ENCODE measurements at places on chromosomes 11 and 22.

- DNase-seq = no peak
Observed at GRCh38 chr11:68263444-68264035, 8.2 kb downstream of the C11orf24 start.

DNA sequence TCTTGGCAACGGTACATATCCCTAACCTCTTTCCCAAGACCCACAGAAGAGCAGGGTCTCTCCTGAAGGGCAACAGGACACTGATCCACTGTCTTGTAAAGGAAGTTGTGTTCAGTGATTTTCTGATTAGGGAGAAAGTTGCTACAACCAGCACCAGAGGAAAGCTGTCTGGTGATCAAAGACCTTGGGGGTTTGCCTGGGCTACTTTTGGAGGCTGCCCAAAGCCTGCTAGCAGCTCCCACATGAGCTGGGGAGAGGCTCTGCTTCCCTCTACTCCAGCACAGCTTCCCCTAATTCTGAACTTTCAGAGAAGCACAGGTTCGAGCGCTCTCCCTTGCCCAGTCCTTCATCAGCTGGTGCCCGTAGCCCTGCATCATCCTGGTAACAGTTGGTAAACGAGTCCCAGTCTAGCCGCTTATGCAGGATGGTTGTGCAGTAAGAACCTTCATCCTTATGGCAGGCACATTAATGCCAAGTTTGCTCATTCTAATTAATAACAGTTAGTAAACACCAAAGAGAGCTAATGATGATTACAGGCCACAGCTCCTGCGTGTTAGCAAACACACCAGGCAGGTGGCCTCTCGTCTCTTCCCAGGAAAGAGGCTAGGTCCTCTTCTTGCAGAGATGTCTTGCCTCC lies 173.1 kb downstream of the NTM start:
- DNase-seq = no peak

DNA sequence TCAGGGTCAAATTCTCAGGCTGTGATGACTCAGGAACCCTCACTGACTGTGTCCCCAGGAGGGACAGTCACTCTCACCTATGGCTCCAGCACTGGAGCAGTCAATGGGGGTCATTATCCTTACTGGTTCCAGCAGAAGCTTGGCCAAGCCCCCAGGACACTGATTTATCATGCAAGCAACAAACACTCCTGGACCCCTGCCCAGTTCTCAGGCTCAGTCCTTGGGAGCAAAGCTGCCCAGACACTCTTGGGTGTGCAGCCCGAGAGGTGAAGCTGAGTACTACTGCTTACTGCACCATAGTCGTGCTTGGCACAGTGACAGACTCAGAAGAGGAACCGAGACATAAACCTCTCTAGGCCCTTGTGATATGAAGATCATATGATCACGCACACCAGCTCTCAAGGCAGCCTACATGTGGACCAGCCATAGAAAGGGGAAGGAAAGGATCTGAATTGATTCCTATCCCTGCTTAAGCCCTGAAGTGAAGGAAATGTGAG lies 58.2 kb downstream of the ZNF280B start:
- DNase-seq = no peak

DNA sequence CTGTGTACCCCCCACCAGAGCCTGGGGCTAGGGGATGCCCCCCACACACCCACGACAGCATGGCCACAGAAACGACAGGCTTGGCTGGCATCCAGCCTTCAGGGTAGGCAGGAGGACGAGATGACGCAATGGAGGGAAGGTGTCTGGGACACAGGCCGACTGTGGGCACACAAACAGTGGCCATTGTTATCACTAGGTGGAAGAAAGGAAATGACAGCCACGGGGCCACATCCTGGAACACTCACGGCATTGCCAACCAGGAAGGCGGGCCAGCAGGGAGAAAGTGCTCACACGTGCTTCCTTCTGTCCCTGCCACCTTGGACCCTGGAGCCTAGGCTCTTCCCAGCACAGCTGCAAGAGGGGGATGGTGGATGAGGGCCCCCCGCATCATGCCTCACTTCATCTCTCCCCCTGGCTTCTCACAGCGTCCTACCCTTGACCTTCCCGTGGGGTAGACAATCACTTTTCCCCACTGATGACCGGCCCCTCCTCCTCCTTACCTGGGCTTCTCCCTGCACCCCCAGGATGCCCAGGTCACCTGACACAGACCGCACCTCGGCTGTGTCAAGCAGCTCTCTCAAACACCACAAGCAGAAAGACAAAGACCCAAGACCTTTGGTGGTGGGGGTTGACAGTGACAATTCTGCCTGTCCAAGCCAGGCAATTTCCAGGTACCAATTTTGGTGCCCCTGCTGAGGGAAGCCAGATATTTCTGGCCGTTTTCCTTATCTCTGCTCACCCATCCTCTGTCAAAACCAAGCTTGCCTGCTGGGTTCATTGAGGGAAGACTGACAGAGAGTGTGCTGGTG lies 8.6 kb downstream of the PLA2G6 start:
- DNase-seq = no peak

- DNase-seq = no peak
Observed at GRCh38 chr22:32486656-32487390, 12.2 kb downstream of the FBXO7 start.

DNA sequence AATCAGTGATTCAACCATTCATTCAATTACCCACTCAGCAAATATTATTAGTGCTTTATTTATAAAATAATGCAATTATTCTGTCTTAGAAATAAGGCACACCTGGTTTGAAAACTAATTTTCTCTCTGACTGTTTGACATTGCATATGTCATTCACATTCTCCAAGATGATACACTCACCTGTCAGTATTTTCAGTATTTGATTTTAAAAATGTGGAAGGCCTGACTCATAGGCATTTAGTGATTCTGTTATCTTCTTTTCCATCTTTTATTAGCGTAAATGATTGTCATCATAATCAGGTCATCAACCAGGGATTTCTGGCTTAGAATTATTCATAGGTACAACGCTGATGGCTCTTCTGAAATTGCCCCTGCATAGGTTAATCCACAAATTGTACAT lies 480.9 kb downstream of the CNTN5 start:
- DNase-seq = no peak

DNA sequence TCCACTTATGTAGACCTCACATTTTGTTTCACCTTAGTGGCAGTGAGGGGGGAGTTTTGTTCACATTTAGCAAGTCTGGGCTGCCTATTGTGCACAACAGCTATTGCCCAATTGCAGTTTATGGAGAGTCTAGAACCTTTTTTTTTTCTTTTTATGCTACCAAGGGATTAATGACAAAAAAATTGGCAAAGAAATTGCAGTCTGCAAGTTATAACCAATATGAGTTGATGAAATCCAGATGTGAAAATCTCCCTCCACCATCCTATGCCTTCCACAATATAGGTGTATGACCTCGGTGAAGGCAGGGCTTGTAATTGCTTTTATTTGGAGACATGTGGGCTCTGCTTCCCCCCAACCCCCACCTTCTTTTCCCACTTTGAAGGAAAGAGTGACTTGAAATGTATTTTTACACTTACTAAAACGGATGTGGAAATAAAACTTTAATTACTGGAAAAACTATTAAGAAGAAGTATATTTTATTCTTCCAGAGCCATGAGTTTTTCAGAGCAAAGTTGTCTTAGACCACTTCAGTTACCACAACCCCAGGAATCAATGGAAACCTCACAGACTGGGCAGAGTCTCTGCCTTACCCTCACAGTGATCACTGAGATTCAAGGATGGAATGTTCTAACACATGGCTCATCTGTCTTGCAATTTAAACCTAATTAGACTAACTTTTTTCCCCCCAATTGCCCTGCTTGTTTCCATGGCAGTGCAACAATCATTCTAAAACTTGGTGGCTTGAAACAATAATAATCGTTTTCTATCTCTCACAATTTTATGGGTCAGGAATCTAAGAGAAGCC lies 120.8 kb upstream of the SLC5A12 start:
- peak; percentile 46 for DNase-seq

GRCh38 chr22:37618674-37619073 lies 10.0 kb downstream of the GGA1 start:
- no peak for DNase-seq

DNA sequence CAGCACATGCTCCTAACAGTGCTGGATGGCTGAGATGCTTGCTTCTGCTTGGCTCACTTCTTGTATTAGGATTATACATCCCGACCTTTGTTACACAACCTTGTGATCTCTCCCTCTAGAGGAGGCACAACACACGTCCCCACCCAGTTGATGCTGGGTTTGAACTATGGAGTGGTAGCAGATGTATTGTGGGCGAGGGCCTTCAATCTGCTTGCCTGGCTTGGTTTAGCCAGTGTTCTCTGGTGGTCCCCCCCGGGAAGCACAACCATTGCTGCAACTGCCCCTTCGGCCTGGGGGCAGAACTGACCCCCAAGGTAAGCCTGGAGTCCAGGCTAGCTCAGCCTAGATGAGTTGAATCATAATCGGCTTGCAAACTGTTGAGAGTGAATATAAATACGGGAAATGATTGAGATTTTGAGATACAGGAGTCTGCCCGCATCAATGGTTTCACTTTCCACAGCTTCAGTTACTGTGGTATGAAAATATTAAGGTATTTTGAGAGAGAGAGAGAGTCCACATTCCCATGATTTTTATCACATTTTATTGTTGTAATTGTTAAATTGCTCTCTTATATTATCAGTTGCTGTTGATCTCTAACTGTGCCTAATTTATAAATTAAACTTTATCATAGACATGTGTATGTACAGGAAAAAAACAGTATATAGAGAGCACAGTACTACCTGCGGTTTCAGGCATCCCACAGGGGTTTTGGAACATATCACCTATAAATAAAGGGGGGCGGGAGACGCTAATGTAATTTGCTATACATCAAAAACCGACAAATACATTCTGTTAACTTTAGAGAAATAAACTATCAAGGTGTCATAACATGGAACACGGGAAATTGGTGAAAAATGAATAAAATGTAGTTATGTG lies 482.0 kb upstream of the B3GAT1 start:
- no peak for DNase-seq

- no peak for DNase-seq
Observed at GRCh38 chr11:11987503-11988022, 20.9 kb downstream of the DKK3 start.

- no peak for DNase-seq
Observed at GRCh38 chr11:35247863-35248262, 108.9 kb downstream of the CD44 start.

DNA sequence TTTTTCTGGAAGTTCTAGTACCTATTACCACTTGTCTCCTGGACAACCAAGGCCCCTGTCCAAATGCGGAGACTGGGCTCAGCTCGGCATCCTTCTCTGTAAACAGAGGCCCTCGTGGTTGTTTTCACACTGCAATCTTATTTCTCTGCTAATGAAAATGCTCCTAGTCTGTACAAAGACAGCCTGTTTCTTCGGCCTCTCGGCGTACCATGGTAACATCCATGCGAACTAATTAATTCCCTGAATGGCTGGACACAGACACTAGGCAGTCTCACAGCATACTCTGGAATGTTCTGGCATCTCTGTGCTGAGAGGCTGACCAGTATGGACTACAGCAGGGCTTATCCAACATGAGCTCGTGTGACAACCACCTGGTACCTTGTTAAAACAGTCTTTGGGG lies 5.7 kb downstream of the POLR3H start:
- DNase-seq = no peak

GRCh38 chr11:8694137-8694536 lies 11.5 kb downstream of the RPL27A start:
- DNase-seq = no peak
